ENCODE measurements at places on chromosomes 6 and 20.
A peak's percentile ranks its signal among the peaks of the same experiment; 100 is the strongest.

GRCh38 chr6:157879873-157880254, 56.8 kb downstream of the SNX9 start:
- no peak for DNase-seq

DNA sequence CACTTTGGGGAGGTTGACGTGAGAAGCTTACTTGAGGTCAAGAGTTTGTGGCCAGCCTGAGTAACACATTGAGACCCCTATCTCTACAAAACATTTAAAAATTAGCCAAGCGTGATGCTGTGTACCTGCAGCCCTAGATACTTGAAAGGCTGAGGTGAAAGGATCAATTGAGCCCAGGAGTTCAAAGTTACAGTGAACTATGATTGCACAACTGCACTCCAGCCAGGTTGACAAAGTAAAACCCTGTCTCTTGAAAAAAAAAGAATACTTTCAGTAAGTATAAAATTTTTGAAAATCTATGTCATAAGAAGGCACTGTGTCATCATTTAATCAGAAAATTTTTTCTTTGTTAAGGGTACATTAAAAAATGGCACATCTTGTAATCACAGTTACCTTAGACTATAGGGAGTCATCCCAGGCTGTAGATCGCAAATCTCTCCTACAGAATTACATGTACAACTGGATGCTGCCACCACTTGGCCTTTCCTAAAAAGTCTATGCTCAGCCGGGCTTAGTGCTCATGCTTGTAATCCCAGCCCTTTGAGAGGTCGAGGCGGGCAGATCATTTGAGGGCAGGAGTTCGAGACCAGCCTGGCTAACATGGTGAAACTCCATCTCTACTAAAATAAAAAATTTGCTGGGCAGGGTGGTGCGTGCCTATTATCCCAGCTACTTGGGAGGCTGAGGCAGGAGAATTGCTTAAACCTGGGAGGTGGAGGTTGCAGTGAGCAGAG, 17.0 kb upstream of the MRS2 start:
- no peak for DNase-seq

- DNase-seq, result no peak
Observed at GRCh38 chr20:56800088-56800487, 171.0 kb downstream of the TFAP2C start.

DNA sequence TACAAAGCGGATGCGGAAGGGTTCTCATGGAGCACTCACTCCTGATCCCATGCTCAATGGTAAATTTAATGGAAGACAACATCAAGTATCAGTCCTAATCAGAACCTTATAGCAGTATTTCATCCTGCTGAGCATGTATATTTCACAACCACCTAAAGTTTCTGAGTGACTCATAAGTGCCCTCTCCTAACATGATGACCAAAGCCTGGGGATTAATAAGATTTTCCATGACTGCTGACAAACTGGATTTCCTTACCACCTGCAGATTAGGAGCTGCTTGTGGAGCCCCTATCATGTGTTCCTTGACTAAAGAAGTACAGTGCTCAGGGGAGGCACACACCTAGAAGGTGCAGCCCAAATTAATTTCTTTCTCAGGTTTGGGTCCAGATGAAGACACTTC, 112.8 kb downstream of the INSM1 start:
- no peak for DNase-seq

- no peak for DNase-seq
Observed at GRCh38 chr6:85394853-85395538, 54.9 kb upstream of the NT5E start.

DNA sequence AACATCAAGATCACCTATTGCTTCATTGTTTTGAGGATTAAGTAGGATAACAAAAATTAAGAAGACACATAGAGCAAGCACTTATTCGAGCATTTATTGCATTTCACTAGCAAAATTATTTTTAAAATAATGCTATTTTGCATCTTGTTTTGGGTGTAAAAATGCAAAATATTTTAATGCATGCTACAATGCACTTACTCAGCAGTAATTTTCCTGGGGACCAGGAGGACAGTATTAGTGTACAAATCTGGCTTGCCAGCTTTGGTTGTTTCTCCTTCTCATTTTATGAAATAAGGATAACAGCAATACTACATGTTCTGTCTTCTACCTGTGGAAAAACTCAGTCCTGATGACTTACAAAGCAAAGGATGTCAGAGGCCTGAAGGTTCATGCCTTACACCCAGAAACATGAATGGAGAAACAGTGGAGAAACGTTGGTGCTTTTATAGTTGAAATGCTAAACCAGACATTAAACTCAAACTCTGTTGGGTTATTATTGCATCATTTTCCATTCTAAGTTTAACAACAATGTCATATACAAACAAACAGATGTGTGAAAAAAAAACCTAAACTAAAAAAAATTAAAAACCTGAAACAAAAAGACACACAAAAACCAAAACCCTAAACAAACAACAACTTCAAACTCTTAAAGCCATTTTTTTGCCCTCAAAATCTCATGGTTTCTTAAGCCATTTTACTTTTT, 50.2 kb upstream of the ATXN1 start:
- no peak for DNase-seq

- DNase-seq, result peak; percentile 6
Observed at GRCh38 chr6:6918216-6918983, 189.4 kb upstream of the RREB1 start.

DNA sequence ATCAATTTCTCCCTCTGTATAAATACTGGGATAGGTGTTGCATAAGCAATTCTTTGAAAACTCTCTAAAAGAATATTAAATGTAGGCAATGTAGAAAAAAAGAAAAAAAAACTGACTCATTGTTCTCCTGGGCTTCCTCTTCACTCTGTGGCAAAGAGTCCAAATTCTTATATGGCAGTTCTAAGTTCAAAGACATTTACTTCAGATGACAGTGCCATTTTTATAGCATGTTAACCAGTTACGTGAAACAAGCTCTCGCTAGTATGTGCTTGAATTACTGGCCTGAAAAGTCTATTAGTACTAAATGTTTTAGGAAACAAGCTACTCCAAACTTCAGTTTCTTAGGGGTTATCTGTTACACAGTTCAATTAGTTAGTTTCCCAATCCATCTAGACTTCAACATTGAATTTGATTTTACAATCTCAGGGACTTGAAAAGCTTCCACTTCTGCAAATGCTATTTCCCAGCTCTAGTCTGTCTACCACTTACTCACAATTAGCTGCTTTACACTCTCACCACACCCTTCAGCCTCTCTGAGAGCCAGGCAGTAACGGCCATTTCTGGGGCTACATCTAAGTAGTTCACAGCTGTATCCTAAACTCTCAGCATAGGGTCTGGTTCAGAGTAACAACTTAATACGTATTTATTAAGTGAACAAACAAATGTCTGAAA, 100.4 kb downstream of the OGFRL1 start:
- DNase-seq, result no peak

DNA sequence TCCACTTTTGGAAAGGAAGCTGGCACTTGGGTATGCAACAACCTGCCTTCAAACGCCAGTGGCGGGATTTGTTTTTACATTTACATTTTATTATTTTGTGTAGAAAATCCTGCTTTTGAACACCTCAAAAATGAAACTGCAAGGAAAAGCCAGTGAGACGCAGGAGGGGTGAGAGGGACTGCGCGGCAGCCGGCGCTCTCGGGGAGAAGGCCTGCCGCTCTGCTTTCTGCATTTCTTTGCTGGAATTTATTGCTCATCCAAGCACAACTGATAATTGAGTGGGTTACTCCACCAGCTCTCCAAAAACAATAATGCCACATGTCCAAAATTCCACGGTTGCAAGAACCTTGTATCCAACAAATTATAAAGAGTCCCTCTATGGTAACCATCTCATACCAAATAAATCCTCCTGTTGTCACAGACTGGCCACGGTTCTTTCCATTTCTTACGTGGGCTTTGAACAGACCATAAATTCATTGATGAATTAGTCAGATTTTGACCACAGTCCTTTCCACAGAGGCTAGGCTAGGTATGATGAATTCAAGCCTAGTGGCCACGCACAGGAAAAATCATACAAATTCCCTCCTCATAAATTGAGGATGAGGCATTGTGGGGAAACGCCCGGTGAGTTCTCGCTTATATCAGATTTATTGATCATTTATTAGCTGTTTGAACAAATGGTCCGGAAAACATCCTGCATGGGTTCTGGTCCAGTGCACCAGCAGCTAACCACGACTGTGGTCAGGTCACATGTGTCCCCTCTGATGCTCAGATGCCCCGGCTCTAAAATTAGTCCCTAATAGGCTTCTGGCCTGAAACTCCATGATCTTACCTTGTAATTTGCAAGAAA, 31.6 kb upstream of the FOXC1 start:
- DNase-seq, result no peak

GRCh38 chr6:498795-499231, 107.3 kb downstream of the IRF4 start:
- DNase-seq, result no peak

DNA sequence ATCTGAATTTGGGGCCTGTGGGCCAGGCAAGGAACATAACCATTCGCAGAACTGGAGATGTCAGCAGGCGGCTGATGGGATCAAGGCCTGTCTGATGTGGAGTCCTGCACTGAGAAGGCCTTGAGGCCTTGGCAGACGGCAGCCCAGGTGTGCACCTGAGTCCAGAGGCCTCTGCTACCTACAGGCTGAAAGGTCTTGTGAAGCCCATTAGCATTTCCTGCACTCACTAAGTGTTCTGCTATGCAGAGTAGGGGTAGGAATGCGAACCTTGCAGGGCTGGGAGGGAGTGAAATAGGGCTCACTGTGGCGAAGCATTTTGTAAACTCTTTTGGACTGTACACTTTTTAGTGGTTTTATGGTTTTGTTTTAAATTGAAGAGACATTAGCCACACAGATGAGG, 48.3 kb upstream of the RNF24 start:
- DNase-seq, result no peak

- DNase-seq, result no peak
Observed at GRCh38 chr6:110083875-110084585, 95.4 kb downstream of the WASF1 start.

DNA sequence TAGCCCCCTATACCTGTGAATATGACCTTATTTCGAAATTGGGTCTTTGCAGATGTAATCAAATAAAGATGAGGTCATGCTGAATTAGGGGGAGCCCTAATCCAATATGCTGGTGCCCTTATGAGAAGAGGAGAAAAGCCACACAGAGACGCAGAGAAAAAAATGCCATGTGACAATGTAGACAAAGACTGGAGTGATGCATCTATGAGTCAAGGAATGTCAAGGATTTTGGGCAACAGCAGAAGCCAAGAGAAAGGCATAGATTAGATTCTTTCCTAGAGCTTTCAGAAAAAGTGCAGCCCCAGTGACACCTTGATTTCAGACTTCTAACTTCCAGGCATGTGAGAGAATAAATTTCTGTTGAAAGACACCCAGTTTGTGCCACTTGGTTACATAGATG, 47.4 kb upstream of the HS3ST5 start:
- DNase-seq, result no peak

- DNase-seq, result no peak
Observed at GRCh38 chr6:93417421-93418013, 1.8 kb downstream of the EPHA7 start.

DNA sequence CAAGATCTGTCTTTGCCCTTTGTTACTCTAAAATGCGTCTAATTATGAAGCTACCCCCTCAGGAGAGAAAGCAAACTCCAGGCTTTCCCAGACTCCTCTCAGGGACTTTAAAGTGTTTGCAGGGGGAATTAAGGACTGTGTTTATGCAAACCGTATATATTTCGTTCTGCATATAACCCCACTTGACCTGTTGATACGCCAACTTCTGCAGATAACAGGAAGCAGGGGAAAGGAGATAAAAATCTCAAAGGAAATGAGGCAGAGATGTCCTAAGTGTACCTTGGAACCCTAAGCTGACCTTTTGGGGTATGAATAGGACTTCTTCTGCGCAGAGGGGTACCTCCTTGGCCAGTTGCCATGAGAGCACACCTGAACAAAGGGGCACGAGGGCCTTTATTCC, 8.1 kb downstream of the SYCP2L start:
- DNase-seq, result no peak

- DNase-seq, result no peak
Observed at GRCh38 chr20:37677969-37678861, 15.6 kb upstream of the CTNNBL1 start.

DNA sequence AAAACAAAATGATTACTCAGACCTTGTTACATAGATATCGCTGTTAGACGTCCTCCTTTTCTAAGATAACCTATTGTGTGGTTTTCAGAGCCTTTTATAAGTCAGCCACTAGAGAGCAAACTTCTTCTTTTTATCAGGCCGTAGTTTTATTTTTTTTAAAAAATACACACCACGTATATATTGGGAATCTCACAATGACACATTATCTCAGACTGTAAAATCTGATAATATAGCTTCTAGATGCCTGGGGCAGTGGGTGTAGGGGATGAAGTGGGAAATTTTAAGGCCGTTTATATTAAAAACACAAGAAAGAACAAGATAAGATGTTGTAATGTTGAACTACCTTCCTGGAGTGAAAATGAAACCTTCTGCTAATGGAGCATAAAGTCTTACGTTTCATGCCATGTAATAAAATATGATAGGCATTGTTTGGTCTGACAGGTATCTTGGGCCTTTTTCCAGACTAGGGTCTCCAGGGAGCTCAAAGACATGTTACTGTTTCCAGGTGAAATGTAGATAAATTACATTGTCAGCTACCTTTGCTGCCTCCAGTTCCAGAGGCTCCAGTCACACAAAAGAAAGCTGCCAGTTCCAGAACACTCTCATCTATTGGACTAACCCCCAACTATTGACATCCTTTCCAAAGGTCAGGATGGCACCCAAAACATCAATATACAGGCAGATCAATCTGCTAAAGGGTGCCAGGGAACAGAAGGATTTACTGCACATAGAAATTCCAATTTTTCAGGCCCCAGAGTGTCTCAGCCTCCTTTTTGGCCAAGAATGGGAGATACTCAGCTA, 130.2 kb upstream of the AKIRIN2 start:
- DNase-seq, result no peak

All from naive thymus-derived CD8-positive, alpha-beta T cell (primary cell).